ENCODE measurements at places on chromosomes 3 and 15.

DNA sequence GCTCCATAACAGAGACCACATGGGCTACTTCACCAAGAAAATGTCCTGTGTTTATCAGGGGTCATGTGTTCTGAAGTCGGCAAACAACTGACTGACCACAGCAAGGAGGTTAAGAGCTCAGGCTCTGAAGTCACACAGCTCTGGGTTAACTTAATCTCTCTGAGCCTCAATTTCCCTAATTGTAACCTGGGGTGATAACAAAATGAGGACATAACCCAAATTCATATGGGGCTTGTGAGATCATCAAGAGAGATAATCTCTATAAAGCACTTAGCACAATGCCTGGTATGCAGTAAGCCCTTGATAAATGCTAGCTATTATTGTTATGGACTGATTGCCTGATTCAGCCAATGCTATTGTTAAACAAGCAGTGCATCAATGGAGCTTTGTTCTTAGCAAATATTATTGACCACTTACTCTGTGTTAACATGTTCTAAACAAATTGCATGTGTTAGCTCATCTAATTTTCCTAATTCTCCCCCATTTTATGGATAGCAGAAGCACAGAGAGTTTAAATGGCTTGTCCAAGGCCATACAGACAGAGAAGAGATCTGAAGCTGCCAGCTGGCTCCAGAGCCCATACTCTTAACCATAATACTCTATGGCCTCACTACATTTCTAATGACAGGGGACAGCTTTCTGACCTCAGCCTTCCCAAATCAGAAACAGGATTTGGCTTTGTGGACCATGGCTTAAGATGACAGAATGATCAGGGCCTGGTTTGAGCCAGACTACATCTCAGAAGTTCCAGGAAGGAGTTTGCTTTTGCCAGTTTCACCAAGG lies 78.3 kb downstream of the SHQ1 start:
- DNase-seq = no peak

DNA sequence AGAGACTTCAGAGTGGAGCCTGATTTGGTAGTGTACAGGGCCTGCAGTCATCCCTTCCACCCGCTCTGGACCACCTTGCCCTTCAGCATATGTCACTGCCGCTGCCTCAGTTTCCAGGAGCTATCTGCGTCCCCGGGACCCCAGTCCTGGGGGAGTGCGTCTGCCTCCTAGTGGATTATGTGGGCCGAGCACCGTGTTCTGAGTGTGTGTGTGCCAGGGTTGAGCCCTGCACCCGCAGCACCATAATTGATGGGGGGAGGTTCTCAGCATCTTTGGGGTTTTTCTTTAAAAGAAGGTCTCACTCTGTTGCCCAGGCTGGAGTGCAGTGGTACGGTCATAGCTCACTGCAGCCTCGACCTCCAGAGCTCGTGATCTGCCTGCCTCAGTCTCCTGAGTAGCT lies 33.6 kb downstream of the CD276 start:
- DNase-seq = no peak

DNA sequence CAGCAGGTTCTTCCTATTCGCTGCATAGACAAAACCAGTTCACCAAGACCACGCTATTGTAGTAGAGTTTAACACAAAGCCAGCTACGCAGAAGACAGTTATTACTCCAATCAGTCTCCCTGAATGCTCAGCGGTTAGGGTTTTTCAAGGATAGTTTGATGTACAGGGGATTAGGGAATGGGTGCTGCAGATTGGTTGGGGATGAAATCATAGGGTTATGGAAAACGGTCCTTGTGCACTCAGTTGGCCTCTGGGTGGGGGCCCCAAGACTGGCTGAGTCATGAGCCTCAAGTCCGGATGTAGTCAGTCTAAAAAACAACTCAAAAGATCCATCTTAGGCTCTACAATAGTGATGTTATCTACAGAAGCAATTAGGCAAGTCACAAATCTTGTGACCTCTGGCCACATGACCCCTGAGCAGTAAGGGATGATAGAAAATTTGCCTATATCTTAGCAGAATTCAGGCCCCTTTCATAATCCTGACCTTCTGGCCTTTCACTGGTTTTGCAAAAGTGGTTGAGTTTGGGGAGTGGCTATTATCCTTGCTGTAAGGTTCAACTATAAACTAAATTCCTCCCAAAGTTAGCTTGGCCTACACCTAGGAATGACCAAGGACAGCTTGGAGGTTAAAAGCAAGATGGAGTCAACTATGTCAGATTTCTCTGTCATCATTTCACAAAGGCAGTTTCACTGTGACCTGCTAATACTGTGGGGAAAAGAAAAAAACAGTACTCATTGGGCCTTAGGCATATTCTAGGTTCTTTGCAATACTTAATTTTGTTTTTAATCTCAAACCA lies 57.7 kb downstream of the LIPC start:
- no peak for DNase-seq

DNA sequence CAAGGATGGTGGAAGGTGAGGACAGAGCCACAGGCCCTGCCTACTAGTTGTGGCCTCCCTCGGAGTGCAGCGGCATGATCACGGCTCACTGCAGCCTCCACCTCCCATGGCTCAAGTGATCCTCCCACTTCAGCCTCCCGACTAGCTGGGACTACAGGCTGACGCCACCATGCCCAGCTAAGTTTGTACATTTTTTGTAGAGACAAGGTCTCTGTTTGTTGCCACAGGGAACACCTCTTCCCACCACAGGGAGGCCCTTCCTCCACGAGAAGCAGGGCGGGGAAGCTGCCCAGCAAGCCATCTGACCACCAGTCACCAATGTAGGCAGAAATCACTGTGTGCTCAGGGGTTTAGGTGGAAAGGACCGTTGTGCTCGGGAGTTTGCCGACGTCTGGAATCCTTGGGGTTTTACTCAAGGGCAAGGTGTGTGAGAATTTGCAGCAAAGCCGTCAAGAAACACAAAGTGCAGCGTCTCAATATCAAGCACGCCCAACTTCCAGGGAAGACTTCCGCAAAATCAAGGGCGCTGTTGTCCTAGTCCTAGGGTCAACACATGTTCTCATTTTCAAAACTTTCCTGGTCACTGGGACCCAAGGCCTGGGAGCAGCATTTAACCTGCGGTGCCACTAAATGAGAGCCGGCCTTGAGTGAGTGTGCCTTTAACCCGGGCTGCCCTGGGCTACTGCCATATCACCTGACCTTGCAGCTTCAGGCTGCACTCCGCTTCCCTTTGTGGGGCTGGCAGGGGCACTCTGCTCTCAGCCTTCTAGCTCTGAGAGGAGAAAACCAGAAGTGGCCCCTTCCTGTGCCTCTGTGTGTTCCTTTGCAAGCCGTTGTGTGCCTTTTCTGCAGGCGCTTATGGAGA lies 65.7 kb downstream of the SLC12A8 start:
- DNase-seq = no peak

DNA sequence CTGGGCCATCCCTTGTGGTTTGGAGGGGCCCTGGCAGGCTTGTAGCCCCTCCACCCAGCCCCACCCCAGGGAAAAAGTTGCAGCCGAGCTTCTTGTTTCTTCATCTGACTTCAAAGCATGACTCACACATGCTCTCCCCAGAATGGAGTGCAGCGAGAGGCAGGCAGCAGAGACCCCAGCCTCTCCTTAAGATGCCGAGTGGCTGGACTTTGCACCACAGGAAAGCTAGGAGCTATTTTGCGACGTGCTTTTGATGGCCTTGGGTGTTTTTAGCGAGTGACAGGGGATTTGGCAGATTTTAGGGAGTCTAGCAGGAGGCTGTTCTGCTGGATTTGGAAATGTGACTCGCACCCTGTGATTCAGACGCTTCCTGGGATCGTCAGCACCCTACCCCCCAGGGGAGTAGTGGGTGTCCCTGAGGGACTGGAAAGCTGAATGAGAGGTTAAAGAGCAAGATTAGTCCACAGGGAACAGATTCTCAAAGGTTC lies 14.2 kb downstream of the BAHD1 start:
- DNase-seq = peak; percentile 47

- DNase-seq = no peak
Observed at GRCh38 chr15:79105141-79105540, 14.6 kb upstream of the RASGRF1 start.

DNA sequence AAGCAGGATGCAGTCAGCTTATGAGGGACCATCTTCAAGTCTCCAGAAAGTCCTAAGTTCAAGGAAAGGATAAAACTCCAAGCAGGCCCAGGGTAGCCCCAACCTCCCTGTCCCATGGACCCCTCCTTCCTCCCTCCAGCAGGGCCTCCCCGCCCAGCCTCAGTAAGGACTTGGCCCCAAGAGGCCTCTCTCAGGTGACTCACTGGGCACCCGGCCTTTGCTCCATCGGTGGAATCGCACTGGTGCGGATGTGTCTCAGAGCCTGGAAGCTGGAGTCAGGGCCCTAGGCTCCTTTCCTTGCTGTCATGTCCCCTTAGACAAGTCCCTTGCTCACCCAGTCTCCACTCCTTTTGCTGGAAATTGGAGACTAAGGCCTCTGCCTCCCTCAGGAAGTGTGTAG lies 114.4 kb upstream of the RNF7 start:
- DNase-seq = no peak

GRCh38 chr15:72835294-72835890 lies 51.8 kb upstream of the ADPGK start:
- no peak for DNase-seq

DNA sequence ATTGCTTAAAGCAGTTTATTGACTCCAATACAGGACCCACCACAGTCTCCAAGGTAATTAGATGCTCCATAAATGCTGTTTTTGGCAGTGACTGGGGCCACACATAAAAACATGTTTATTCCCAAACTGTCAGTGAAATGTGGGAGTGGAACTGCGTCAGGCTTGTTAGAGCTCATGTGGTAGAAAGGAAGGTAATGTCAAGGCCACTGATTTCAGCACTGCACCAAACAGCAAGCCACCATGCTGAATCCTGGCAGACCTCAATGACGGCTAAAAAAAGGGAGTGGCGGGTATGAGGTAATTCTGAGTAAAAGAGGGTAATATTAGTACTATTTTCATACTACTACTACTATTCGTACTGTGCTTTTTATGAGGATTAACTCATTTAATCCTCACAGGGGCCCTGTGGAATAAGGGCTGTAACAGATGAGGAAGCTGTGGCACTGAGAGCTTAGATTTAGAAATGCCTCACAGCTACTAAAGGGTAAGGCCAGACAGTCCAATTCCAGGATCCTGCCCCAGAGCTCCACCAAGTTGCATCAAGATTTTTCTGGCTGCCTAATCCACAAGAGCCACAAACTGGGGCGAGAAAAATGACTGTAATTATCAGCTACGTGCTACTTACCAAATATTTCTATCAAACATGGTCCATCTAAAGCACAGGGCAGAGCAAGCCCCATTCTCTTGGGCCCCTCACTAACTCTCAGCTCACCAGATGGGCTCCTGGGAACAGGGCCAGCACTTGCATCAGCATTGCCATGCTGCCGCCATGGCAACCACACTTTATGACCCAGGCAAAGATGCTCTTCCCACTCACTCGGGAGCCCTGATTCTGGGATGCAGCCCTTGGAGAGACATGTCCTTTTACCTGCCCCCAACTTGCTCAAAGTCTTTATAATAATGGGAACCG lies 83.6 kb upstream of the SPATA12 start:
- peak; percentile 88 for DNase-seq

GRCh38 chr15:38299216-38299615 lies 46.6 kb downstream of the SPRED1 start:
- DNase-seq = peak; percentile 47

Measured in AG10803 (cell line).